ENCODE measurements at places on chromosomes 11 and 22.

- peak; percentile 96 for DNase-seq
Measured at GRCh38 chr22:36481393-36482168, at the start of gene TXN2. TSS of gene TXN2 (minus strand) at chr22:36481640. CDS start at chr22:36480837, 803 bp downstream.

DNA sequence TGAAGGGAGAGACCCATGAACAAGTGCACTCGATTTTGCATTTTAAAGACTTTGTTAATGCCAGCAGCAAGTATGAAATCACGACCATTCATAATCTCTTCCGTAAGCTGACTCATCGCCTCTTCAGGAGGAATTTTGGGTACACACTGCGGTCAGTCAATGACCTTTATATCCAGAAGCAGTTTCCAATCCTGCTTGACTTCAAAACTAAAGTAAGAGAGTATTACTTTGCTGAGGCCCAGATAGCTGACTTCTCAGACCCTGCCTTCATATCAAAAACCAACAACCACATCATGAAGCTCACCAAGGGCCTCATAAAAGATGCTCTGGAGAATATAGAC lies 5.9 kb downstream of the SERPIND1 start:
- no peak for DNase-seq

DNA sequence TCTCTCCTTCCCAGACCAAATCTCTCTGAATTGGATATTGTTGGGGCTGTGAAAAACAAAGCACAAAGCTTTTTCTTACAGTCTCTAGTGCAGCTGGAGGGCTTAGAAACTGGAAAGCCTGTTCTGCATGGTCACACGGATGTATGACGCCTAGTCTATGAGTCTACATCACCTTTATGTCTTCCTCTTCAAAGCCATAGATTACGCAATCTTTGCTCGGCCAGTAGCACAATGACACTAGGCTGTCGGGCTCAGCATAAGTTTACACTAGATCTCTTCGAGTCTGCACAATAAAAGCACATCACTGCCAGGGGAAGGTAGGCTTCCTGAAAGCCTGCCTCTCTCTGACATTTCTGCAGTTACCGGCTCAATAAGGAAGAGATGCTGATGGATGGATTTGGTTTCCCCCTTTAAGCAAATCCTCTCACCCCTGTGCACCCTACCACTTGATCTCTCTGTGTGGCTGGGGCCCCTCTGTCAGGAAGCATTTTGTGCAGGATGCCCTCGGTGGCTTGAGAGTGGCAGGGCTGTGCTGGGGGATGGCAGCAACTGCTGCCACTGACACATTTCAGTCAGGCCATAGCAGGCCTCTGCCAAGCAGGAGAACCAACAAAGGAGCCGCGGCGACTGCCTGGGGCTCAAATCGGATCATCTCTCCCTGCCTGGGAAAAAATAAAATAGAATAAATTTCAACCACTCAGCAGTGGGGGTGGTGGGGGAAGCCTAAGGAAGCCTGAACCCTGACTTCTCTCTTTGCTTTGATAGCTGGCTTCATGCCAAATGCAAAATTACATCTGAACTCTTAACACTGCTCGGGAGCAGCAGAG lies 1272.8 kb downstream of the LRRC4C start:
- no peak for DNase-seq

DNA sequence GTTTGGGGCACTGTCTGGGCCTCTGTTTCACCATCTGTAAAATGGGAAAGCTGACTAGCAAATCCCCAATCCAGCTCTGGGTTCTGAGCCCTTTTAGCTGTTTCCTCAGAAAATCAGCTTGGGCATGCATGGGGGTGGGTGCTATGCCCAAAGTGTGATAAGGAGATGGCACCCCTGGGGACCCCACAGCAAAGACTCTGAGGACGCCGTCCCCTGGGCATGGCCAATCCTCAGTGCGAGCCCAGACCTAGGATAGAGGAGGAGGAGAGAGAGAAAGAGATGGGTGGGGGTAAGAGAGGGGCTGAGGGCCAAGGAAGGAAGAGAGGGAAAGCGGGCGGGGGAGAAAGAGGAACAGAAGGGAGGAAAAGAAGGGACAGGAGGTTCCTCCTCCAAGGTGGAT lies 31.8 kb downstream of the TPBGL start:
- DNase-seq = no peak

- no peak for DNase-seq
Measured at GRCh38 chr11:95252586-95252985, 21.6 kb upstream of the SESN3 start.

DNA sequence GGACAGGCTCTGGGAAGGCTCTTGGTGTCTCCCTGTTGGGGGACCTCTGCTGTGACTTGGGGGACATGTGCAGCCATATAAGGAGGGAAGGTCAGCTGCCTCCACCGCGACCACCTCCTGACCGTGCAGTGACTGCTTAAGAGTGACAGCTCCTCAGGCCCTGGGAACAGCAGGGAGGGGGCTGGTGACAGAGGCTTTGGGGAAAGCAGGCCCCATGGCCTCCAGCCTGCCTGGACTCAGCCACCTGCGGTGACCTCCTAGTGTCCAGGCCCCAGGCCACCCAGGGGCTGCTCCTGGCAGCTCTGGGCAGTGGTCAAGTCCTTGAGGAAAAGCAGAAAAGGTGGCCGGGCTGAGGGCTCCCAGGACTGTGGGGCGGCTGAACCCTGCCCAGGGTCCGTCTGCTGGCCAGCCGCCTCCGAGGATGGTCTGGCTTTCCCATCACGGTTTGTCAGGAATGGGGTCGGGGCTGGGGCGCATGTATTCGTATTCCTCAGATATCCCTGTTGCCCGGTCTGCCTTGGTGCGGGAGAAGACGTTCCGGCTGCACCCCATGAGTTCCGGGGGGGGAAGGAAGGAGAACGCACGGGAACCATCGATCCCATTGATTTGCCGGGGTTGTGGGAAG lies 96.8 kb downstream of the WNT7B start:
- no peak for DNase-seq
